ENCODE measurements at places on chromosomes 2 and 18. TPM values are rescaled to one million over a fixed set of nuclear protein-coding genes. Genes with fewer than 3 reads are reported as not detected.
A peak's percentile ranks its signal among the peaks of the same experiment; 100 is the strongest.

GRCh38 chr2:202158796-202159195 is 79.6 kb downstream of the SUMO1 start:
- DNase-seq, result no peak
- H3K4me1 ChIP-seq, result peaks cover 28% of the 10 kb centered on the region
- no peak overlapping the region for H3K4me3 ChIP-seq
- no peaks in the 10 kb centered on the region for H3K36me3 ChIP-seq

DNA sequence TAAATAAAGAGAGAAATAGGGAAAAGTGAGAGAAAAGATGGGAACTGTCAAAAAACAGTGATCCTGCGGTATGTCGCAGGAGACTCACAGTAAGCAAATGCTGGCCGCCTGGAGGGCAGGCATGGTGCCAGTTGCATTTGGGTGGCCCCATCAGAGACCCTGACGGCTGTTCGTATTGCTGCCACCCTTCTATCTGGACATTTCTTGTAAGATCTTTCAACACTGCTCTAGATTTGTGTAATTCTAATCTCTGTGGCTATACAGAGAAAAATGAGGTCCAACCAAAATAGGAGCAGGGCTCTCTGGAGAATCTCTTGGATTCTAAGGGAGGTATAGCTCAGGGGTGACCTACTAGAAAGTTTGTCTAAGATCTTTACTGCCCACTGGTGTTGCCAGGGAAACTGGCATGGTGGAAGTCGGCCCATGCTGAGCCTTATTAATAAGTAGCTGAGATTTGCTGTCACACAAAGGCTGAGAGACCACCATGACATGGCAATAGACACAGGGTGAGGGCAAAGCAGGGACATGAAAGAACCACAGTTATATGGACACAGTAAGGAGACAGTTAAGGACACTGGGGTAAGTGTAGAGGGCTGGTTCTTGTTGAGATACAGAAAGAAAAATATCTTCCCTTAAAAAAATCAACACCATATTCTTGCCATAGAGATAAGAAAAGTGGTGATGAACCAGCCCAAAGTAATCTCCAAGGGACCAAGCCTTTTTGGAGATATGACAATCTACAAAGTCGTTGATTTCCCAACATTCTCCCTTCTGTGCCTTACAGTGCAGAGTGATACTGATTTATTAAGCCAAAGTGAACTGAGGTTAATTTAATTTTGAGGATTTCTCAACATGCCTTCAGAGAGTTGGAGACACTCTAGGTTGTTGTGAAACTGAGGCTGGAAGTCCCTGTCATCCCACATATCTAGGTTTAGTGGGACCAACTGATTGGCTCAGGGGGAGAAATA is 26.4 kb upstream of the FZD7 start:
- DNase-seq, result no peak
- peak overlapping the region; percentile 30 for H3K27ac ChIP-seq
- H3K4me3 ChIP-seq, result no peak overlapping the region
- H3K36me3 ChIP-seq, result no peaks in the 10 kb centered on the region

DNA sequence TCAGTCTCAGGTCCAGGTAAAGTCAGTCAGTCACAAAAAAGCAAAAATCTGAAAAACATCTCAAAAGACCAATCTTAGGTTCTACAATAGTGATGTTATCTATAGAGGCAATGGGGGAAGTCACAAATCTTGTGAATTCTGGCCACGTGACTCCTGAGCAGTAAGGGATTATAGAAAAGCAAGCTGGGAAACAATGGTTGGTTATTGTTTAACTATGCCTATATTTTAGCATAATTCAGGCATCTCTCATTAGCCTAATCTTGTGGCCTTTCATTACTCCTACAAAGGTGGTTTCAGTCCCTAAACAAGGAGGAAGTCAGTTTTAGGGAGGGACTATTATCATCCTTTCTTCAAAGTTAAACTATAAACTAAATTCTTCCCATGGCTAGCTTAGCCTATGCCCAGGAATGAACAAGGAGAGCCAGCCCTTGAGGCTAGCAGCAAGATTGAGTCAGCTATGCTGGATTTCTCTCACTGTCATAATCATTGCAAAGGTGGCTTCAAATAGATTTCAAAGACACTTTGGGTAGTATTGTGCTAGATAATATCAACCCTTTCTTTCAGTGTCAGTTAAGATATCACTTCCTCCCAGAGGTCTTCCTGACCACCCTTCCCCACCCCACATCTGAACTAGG is 56.4 kb upstream of the ITGA6 start:
- peaks cover 12% of the 10 kb centered on the region for H3K36me3 ChIP-seq
- peaks cover 9% of the 10 kb centered on the region for H3K4me1 ChIP-seq

DNA sequence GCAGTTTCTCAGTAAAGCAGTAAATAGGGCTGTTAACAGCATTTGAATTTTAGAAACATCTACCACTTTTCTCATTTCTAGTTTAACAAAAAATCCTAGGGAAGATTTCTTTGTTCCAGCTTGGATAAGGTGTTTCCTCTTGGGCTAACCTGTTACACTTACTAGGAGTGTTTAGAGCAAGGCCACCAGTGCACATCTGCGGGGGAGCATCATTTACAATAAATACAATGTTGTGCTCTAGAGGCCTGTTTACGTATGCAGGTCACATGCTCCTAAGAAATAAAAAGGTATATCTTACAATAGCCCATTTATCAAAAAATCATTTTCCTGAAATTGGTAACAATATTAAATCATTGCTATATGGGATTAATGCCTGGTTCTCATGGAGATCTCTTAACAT is 8.1 kb downstream of the ZNF638 start:
- H3K4me3 ChIP-seq, result no peak overlapping the region
- H3K27me3 ChIP-seq, result no peaks in the 10 kb centered on the region
- no peak for DNase-seq
- H3K36me3 ChIP-seq, result peaks cover 9% of the 10 kb centered on the region

GRCh38 chr2:86783615-86784339 is 6.9 kb downstream of the CD8A start:
- H3K36me3 ChIP-seq, result no peaks in the 10 kb centered on the region
- no peak overlapping the region for H3K4me3 ChIP-seq
- DNase-seq, result no peak
- peaks cover 4% of the 10 kb centered on the region for H3K4me1 ChIP-seq
- H3K27ac ChIP-seq, result no peak overlapping the region

- H3K36me3 ChIP-seq, result no peaks in the 10 kb centered on the region
- H3K4me1 ChIP-seq, result peaks cover 19% of the 10 kb centered on the region
- no peaks in the 10 kb centered on the region for H3K27me3 ChIP-seq
- no peak overlapping the region for H3K4me3 ChIP-seq
- no peak overlapping the region for H3K27ac ChIP-seq
Measured at GRCh38 chr2:18934886-18935285, 345.5 kb upstream of the NT5C1B start.

- no peaks in the 10 kb centered on the region for H3K36me3 ChIP-seq
- no peak overlapping the region for H3K27ac ChIP-seq
- no peaks in the 10 kb centered on the region for H3K4me1 ChIP-seq
- H3K4me3 ChIP-seq, result no peak overlapping the region
Measured at GRCh38 chr2:96082211-96083063, 33.9 kb downstream of the ADRA2B start.

GRCh38 chr18:36186461-36187192 is 670 bp upstream of the MOCOS start:
- no peak for DNase-seq
- H3K36me3 ChIP-seq, result no peaks in the 10 kb centered on the region

DNA sequence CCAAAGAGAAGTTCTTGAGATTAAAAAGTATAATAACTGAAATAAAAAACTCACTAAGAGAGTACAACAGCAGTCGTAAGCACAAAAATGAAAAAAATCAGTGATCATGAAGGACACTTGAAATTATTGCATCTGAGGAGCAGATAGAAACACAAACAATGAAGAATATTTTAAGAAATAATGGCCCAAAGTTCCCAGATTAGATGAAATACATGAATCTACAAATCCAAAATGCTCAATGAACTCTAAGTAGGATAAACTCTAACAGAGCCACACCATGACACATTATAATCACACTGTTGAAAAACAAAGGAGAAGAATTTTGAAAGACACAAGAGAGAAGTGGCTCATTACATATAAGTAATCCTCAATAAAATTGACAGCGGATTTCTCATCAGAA is 31.9 kb upstream of the EMILIN2 start:
- no peak for DNase-seq
- H3K27ac ChIP-seq, result no peak overlapping the region
- H3K4me3 ChIP-seq, result no peak overlapping the region
- H3K36me3 ChIP-seq, result peaks cover 12% of the 10 kb centered on the region
- H3K4me1 ChIP-seq, result no peaks in the 10 kb centered on the region

DNA sequence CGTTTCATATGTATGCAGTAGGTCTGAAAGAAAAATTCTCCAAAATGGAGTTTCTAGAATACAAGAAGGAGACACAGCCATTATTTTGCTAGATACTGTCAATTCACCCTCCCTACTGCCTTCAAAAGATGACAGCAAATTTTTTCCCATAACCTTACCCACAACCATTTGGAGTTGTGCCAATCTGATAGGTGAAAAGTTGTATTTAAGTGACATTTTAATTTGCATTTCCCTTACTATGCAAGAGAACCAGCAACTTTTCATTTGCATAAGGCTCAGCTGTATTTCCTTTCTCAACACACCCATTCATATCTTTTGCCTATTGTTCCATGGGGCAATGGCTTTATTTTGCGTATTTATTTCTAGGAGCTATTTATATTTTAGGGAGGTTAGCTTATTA is 31.4 kb upstream of the IL18RAP start:
- H3K4me3 ChIP-seq, result no peak overlapping the region
- no peaks in the 10 kb centered on the region for H3K4me1 ChIP-seq
- no peak for DNase-seq
- no peak overlapping the region for H3K27ac ChIP-seq
- peaks cover 8% of the 10 kb centered on the region for H3K27me3 ChIP-seq

DNA sequence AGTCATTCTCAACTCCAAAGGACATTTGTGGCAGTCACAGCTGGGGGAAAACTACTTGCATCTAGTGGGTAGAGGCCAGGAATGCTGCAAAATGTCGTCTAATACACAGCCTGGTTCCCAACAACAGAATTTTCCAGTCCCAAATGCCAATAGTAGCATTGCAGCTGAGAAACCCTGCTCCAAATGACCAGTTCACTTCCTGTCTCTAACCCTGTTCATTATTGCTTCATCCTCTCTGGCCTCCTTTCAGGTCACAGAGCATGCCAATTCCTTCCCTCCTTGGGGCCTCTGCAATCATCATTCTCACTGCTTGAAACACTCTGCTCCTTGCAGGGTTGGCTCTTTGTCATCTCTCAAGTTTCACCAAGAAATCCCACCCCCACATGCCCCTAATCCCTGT is 139.1 kb downstream of the IRS1 start:
- DNase-seq, result no peak
- H3K4me1 ChIP-seq, result peaks cover 43% of the 10 kb centered on the region
- no peaks in the 10 kb centered on the region for H3K27me3 ChIP-seq
- peak overlapping the region; percentile 57 for H3K27ac ChIP-seq
- no peaks in the 10 kb centered on the region for H3K36me3 ChIP-seq

DNA sequence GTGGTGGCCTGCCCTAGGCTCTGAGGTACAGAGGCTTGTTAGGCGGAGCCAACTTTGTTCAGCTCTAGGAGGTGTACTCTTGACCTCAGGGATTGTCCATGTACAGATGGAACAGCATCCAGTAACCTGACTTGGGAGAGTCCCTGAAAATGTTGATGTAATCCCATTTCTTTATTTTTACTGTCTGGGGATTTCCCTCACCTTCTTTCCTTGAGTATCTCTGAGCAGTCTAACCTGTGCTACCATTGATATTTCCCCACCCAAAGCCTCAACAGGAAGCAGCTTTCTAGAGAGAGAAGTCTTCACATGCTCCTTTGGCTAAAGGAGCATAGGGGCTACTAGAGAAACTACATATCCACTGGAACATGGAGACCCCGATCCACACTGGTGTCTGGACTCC is 10.4 kb downstream of the IL36A start:
- peaks cover 48% of the 10 kb centered on the region for H3K27me3 ChIP-seq
- DNase-seq, result no peak
- no peaks in the 10 kb centered on the region for H3K36me3 ChIP-seq

DNA sequence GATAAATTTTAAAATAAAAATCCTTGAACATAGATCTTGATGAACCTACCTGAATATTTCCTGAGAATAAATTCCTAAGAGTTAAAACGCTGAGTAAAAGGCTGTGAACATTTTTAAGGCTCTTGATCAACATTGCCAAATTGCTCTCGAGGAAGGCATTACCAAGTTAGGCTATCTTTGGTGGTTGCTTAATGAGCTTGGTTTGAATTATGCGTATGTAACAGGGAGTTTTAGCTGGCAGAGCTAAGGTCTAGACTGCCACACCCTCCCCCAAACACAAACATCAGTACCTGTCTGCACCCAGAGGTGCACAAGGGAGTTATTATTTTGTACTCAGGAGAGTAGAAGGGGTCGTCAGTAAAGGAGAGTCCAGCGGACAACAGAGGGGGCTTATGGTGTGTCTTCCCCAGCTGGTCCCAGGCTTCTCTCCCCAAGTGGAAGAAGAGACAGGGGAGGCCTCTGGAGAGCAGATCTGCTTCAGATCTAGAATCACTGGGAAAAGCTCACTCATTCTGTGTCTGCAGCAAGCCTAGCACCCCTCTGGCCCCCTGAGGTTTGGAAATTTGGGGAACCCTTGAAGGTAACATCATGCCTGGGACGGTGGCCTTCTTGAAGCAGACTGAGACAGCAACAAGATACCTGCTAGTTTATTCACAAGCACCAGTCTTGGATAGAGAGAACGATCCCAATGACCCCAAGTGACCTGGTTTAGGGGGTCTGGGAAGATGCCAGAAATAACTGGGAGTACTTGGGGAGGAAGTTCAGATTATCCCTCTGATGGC is 197.2 kb upstream of the ID2 start:
- no peak overlapping the region for H3K4me3 ChIP-seq
- no peak for DNase-seq
- H3K4me1 ChIP-seq, result peaks cover 18% of the 10 kb centered on the region

- no peak overlapping the region for H3K27ac ChIP-seq
- H3K36me3 ChIP-seq, result peaks cover 7% of the 10 kb centered on the region
- no peak overlapping the region for H3K4me3 ChIP-seq
- no peak for DNase-seq
- H3K4me1 ChIP-seq, result peaks cover 26% of the 10 kb centered on the region
- H3K27me3 ChIP-seq, result no peaks in the 10 kb centered on the region
Measured at GRCh38 chr2:168751104-168751740, 51.2 kb upstream of the NOSTRIN start.

GRCh38 chr2:133561045-133561852 is 7.0 kb downstream of the NCKAP5 start:
- no peaks in the 10 kb centered on the region for H3K36me3 ChIP-seq
- no peak overlapping the region for H3K27ac ChIP-seq
- H3K4me3 ChIP-seq, result no peak overlapping the region
- DNase-seq, result no peak

Gene ZSCAN30
- total RNA-seq, result 29.3 TPM

Gene PRSS56
- total RNA-seq, result 0.09 TPM

Gene FBXO48
- total RNA-seq, result 0.77 TPM

Gene YPEL5
- total RNA-seq, result 79.4 TPM

Gene C2orf15
- 7.8 TPM for total RNA-seq

Gene WNT10A
- total RNA-seq, result 53.2 TPM

Gene CENPA
- 8.8 TPM for total RNA-seq

Gene GPBAR1
- 0.55 TPM for total RNA-seq

Gene HTR2B
- total RNA-seq, result 3.4 TPM

Data from mesothelial cell of epicardium (in vitro differentiated cells).